ENCODE measurements at places on chromosomes 6 and 20. TPM values are rescaled to one million over a fixed set of nuclear protein-coding genes. Genes with fewer than 3 reads are reported as not detected.

CYP39A1 gene
- 8.5 TPM for total RNA-seq

PHACTR3 gene
- 20.1 TPM for total RNA-seq

HECA gene
- 26.9 TPM for total RNA-seq

PTGIS gene
- total RNA-seq = 9.7 TPM

ADGRF5 gene
- total RNA-seq = 8.0 TPM

LINC00237 gene
- total RNA-seq = 0.45 TPM

CST3 gene
- total RNA-seq = 183 TPM

OR2B3 gene
- not detected for total RNA-seq

TNFRSF6B gene
- 0.82 TPM for total RNA-seq

TREML1 gene
- not detected for total RNA-seq

MMS22L gene
- total RNA-seq = 27.5 TPM

FHL5 gene
- 6.4 TPM for total RNA-seq

PDE10A gene
- total RNA-seq = 41.5 TPM

MCHR2 gene
- 0.91 TPM for total RNA-seq

PEDS1 gene
- 8.6 TPM for total RNA-seq

BCKDHB gene
- total RNA-seq = 21.1 TPM

BPIFA1 gene
- total RNA-seq = not detected

PDYN gene
- total RNA-seq = 0.45 TPM

SLC13A3 gene
- total RNA-seq = 9.8 TPM

LY6G6F gene
- 0.36 TPM for total RNA-seq

GHRH gene
- not detected for total RNA-seq

ADGRF4 gene
- total RNA-seq = 0.18 TPM

CRISP3 gene
- not detected for total RNA-seq

DEFB129 gene
- total RNA-seq = not detected

PPP1R11 gene
- 15.2 TPM for total RNA-seq

TGM2 gene
- 10.8 TPM for total RNA-seq

XKR7 gene
- 20.0 TPM for total RNA-seq

TIAM2 gene
- total RNA-seq = 32.5 TPM

AKAP12 gene
- total RNA-seq = 51.3 TPM

LTB gene
- total RNA-seq = not detected

BHLHE23 gene
- not detected for total RNA-seq

TTK gene
- total RNA-seq = 14.0 TPM

CGA gene
- total RNA-seq = 0.82 TPM

SLC35D3 gene
- 0.36 TPM for total RNA-seq

FLRT3 gene
- 40.5 TPM for total RNA-seq

THBD gene
- total RNA-seq = 2.7 TPM

OPRM1 gene
- 15.9 TPM for total RNA-seq

SMLR1 gene
- total RNA-seq = not detected

PCSK2 gene
- 24.1 TPM for total RNA-seq

NKX2-2 gene
- 2.4 TPM for total RNA-seq

ARFGEF3 gene
- 38.3 TPM for total RNA-seq
